ENCODE measurements at places on chromosomes 2 and 18. TPM values are rescaled to one million over a fixed set of nuclear protein-coding genes. Genes with fewer than 3 reads are reported as not detected.

GRCh38 chr2:144183727-144184126, 336.2 kb downstream of the ZEB2 start:
- no peak for DNase-seq

- no peak for DNase-seq
Observed at GRCh38 chr18:76524900-76525698, 30.1 kb upstream of the ZNF516 start.

GRCh38 chr2:169034256-169034655, 3.1 kb upstream of the ABCB11 start:
- no peak for DNase-seq

DNA sequence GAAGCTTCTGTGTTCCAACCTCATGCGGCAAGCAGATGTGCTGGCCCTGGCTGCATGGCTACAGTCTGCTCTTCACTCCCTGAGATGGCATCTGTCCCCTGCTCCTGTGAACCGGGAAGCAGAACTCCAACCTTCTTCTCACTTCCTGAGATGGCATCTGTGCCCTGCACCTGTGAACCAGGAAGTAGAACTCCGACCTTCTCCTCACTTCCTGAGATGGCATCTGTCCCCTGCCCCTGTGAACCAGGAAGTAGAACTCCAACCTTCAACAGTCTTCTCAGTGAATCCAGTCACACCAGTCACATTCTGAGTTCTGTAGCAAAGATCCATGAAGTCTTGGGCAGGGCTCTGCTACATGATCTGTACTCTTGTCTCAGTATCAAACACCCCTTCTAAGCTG, 887.2 kb upstream of the KLHL29 start:
- DNase-seq = no peak

- DNase-seq = no peak
Observed at GRCh38 chr18:77138270-77138669, 5.7 kb upstream of the MBP start.

GRCh38 chr18:49839012-49839411, 25.7 kb upstream of the ACAA2 start:
- DNase-seq = no peak

DNA sequence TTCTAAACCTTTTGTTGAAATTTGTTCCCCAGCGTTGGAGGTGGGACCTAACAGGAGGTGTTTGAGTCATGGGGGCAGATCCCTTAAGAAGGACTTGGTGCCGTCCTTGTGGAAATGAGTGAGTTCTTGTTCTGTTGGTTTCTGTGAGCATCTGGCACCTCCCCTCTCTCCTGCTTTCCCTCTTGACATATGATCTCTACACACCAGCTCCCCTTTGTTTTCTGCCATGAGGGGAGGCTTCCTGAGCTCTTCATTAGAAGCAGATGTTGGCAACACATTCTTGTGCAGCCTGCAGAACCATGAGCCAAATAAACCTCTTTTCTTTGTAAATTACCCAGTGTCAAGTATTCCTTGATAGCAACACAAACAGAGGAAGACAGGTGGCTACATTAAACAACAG, 23.8 kb downstream of the NABP1 start:
- DNase-seq = no peak

- no peak for DNase-seq
Observed at GRCh38 chr18:47876813-47877212, 53.6 kb downstream of the SMAD2 start.

DNA sequence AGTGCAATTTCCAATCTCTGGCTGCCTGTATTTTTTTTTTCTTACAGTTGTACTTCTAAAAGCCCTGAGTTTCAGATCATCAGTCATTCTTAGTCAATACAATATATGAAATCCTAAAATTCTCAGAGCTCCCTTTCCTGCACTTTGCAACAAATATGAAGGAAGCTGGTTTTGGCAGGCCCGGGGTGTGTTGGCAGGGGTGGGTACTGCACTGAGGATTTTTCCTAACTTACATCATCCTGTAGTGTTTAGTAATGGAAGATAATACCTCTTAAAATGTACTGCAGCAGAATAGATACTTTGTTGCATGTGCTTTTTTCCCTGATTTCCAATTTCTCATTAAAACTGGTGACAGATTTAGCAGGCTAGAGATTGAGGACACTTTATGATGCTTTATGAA, 374.6 kb downstream of the PTH2R start:
- DNase-seq = no peak

GRCh38 chr2:201116959-201117734, 1.2 kb downstream of the CFLAR start:
- DNase-seq = peak; percentile 34

GRCh38 chr2:150856596-150857281, 369.3 kb upstream of the RND3 start:
- no peak for DNase-seq

DNA sequence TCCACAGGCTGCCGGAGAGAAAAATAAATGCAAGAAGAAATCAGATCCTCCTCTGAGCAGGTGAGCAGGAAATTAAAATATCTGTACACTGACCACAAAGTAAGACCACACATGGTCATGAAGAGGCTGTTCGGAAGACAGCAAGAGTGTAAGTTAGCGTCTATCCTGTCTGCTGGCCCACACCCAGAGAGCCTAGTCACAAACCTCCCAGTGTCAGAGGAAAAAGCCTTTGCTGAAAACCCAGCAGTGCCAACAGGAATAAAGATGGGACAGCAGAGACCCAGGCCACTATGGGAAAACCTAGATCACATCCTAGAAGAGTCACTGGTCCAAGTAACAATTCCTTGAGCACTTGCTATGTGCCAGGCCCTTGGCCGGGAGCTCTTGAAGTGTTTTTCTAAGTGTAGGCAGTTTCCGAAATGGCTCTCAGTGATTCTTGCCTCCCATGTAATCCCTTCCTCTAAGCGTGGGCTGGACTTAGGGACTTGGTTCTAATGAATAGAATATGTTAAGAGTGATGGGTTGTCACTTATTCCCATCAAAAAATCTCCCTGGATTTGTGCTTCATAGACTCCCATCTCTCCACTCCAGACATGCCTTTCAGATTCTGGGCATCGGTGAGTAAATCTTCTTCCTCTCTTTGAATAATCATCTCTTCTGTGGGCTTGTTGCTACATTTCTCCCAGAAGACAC, 110.9 kb upstream of the PKDCC start:
- DNase-seq = no peak

DNA sequence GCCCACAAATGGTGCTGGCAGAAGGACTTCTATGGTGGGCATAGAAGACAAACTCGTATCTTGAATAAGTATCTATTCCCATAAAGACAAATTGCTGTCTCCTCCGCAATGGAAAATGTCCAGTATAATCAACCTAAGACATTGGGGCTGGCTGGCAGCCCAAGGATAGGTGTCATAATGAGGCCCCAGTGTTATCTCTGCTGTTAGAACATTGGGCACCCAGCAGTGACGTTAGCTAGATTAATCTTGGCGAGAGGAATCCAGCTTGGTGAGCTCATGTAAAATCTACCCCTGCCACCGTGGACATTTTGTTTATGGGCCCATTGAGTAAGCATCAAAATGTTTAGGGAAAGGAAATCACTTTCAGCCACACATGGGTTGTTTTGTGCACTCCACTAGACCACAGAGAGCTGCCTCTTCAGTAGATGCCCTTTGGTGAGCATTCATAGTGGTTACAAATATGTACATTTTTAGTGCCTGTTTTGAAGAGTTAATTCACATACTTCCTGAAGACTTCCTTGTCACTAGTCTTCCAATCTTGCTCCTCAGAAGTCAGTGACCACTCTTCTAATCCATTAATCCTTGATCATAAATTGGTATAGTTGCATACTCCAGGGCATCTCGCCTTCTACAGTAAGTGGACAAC, 48.2 kb upstream of the KDM3A start:
- DNase-seq = no peak

GRCh38 chr18:29874519-29875098, 1167.9 kb downstream of the DSC3 start:
- DNase-seq = no peak

DNA sequence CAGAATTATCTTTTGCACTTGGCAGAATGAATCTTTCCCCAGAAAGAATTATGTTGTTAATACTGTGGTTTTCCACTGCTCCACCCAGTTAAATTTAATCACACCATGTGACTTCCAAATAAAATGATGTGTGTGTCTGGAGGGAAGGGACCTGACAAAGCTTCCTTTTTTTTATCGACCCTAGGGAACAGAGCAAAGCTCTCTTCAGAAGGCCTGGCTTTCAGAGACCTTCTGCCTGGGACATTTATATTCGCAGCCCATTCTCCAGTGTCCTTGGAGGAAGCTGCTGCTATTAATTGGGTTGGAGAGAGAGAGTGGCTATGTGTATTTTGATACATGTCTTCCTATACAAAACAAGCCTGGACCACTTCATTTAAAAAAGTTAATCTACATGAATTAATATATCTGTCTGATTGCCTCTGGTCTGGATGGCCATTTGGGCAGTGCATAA, 233.7 kb downstream of the PRKCE start:
- no peak for DNase-seq

DNA sequence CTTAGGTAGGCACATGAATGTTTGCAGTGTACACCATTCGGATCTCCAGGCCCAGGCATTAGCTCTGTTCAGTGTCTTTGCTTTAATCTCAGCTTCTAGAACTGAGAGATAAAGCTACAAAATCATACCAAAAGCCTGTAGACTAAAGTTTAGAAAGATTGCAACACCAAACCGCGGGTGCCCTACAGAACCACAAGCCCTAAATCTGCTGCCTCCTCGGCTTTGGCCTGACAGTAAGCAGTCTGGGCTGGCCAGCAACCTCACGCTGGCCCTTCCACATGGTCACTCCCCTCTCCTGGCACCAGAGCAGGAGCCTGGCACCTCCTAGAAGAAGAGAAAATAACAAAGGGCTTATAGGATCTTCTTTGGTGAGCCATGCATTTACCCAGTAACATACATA, 8.9 kb upstream of the OSR1 start:
- DNase-seq = no peak

DNA sequence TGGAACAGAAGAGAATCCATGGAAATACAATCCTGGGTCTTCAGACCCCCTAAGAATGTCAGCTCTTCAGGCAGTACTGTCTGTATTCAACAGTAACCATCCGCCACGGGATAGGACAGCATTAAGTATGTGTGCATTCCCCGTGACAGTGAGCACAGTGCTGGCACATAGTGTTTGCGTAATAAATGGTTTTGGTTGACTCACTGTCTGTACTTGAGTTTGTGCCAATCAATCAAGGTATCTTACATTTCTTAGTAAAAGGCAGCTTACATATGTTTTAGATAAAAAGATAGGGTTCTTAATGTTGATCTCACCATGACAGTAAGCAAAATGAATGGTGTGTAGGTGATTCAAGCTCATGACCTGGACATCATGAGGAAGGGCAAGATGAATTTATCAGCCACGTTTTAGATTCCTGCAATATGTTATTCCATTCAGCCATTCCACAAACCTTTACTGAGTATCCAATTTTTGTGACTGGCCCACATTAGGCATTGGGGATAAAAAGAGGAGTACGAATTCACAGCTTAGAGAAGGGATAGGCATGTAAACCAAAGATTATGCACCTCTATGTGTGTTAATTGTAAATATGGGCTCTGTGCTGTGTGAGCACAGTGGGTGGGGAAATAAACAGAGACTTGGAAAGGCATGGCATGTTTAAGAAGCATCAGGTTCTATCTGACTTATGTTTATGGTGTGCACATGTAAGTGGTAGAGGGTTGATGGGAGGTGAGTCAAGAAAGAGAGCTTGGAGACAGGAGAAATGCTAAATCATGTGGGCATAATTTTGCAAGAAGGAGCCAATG, 258.8 kb downstream of the SLC8A1 start:
- DNase-seq = no peak

DNA sequence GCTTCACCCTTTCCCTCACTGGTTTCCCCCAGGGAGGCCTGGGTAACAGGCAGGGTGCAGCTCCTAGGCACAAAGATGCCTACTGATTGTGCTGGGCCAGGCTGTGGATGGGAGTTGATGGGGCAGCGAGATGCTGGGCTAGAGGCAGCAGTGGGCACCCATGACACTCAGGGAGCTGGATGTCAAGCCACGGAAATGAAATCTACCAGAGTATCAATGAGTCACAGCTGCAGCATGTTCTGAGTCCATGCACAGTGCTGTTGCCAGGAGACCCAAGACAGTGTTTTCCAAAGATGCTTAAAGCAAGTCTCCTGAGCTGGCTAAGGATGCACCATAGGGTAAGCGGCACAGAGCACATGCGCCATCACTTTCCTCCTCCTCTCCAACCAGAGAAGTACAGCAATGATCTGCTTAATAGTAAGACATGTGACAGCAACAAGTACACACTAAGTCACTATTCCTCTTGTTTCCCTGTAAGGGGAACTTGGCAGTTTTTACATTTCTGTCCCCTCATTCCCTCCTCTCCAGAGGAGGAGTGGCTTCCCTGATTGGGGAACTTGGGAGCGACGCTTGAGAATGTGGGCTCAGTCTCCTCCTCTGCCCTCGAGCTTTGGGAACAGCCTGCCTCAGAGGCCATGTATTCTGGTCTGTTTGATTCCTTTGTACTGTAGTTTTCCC, 57.2 kb downstream of the CDC42EP3 start:
- no peak for DNase-seq

GRCh38 chr2:138486363-138487198, 15.0 kb upstream of the SPOPL start:
- DNase-seq = no peak

DNA sequence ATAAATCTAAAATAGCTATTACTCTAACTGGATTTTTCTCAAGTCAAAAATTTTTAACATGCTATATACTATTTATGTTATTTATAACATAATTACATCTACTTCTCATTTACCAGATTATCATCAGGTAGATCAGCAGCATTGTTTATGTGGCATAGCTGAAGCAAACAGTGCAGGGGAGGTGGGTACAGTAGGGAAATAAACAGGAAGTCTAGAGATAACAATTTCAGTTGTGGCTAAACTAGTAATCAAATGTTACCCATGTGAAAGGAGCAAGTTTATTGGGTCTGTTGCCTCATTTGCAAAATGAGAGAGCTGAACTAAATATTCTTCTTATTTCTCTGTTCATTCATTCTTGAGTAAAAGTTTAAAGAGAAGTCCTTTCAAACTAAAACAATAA, 27.7 kb downstream of the GFPT1 start:
- DNase-seq = no peak

GRCh38 chr2:23429036-23429435, 44.1 kb downstream of the KLHL29 start:
- no peak for DNase-seq

GRCh38 chr2:25380586-25381375, 39.1 kb upstream of the DNMT3A start:
- no peak for DNase-seq

- no peak for DNase-seq
Observed at GRCh38 chr2:158835431-158835830, 40.3 kb downstream of the DAPL1 start.

DNA sequence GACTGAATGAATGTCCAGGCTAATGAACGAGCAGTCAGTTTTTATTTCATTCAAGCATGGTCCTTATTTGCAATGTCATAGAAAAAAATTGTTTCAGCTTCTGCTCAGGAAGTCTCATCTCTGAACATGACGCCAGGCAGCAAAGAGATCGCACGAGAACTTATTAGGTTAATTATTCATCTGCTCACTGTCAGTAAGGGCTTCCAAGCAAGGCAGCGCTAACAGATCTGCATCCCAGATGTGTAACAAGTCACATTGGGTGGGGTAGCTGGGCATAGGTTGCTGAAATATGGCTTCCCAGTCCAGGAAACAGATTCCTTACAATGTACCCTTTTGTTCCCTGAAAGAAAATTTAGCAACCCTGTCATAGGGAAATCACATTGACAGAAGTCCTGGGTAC, 63.5 kb downstream of the ANKRD44 start:
- DNase-seq = no peak

Gene ADAM23
- 16.4 TPM for total RNA-seq

Gene POMC
- total RNA-seq = 0.29 TPM

Gene UGT1A10
- not detected for total RNA-seq

Gene DOK6
- 19.7 TPM for total RNA-seq

Gene ZBTB14
- 9.1 TPM for total RNA-seq

Gene GRHL1
- 4.3 TPM for total RNA-seq

Gene MARS2
- total RNA-seq = 5.6 TPM

Gene DSG1
- not detected for total RNA-seq

Gene PSMA8
- total RNA-seq = not detected

Gene SAG
- total RNA-seq = not detected

Data from glutamatergic neuron (in vitro differentiated cells).